CD4-positive, alpha-beta memory T cell (primary cell): ENCODE measurements at places on chromosomes 11 and 22.

DNA sequence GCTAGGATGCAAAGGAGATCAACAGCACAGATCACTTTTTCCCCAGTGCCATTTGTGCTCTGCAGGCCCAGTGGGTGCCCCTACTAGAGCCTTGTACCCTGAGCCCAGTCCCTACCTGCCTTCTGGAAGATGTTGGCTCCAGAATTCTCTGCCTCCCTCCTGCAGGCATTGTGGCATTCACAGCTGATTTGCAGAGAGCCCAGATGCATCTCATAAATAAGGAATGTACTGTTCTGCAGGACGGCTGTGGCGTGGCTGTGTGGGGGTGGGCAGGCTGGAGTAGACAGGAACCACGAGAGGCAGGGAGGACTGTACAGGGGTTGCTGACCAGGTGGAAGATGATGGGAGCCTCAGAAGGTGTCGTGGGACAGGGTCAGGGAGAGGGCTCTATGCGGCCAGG is 11.2 kb upstream of the MIAT start:
- no peak overlapping the region for H3K4me3 ChIP-seq
- no peaks in the 10 kb centered on the region for H3K36me3 ChIP-seq

- no peak overlapping the region for H3K27ac ChIP-seq
- H3K4me1 ChIP-seq = no peaks in the 10 kb centered on the region
- DNase-seq = no peak
- no peaks in the 10 kb centered on the region for H3K27me3 ChIP-seq
- no peak overlapping the region for H3K4me3 ChIP-seq
- H3K36me3 ChIP-seq = no peaks in the 10 kb centered on the region
These were observed 15.1 kb downstream of the OR10V1 start for GRCh38 chr11:59698506-59698905.

GRCh38 chr11:109454857-109455256 is 32.9 kb downstream of the C11orf87 start:
- H3K27me3 ChIP-seq = no peaks in the 10 kb centered on the region
- no peak for DNase-seq
- no peaks in the 10 kb centered on the region for H3K36me3 ChIP-seq
- H3K27ac ChIP-seq = no peak overlapping the region
- no peak overlapping the region for H3K4me3 ChIP-seq

GRCh38 chr11:135074397-135074998 is 662.5 kb upstream of the B3GAT1 start:
- no peak for DNase-seq
- no peaks in the 10 kb centered on the region for H3K36me3 ChIP-seq
- H3K4me1 ChIP-seq = no peaks in the 10 kb centered on the region
- no peak overlapping the region for H3K4me3 ChIP-seq

GRCh38 chr11:59666969-59667368 is 1.9 kb downstream of the PATL1 start:
- no peaks in the 10 kb centered on the region for H3K27me3 ChIP-seq
- peak overlapping the region; percentile 99 for H3K27ac ChIP-seq
- peaks cover 56% of the 10 kb centered on the region for H3K4me1 ChIP-seq
- DNase-seq = no peak

- H3K4me1 ChIP-seq = peaks cover 46% of the 10 kb centered on the region
- H3K27me3 ChIP-seq = no peaks in the 10 kb centered on the region
- no peak overlapping the region for H3K27ac ChIP-seq
These were observed 24.1 kb downstream of the GRAMD1B start for GRCh38 chr11:123454060-123454651.

GRCh38 chr11:111814557-111815320 is 48.5 kb upstream of the PPP2R1B start:
- no peaks in the 10 kb centered on the region for H3K36me3 ChIP-seq
- H3K27me3 ChIP-seq = no peaks in the 10 kb centered on the region
- H3K4me1 ChIP-seq = no peaks in the 10 kb centered on the region
- no peak overlapping the region for H3K4me3 ChIP-seq
- no peak overlapping the region for H3K27ac ChIP-seq

DNA sequence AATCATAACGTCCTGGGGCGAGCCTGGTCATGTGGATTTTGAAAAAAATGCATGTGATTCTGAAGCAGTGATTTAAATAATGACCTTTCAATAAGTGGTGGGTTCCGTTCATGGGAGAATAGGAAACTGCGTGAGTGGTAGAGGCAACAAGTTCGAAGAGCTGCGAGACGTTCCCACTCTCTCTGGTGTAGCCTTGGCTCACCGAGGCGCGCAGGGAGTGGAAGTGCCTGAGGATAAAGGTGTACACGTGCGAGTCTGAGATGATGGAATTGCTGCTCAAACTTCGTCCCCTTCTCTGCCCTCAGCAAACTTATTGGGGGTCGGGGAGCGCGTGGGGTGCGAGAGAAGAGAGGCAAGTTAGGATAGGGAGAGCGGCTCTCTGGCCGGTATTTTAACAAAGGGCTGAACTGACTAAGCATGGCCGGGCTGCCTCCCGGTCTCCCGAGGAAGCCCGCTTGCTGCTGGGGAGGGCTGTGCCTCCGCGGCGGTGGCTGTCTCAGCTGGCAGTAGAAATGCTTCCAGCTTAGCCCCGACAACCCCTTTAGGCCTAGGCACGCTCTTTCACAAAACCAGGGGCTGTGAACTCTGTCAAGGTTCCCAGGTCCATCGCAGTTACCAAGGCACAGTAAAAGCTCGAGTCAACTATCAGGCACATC is 875 bp upstream of the STT3A start:
- no peaks in the 10 kb centered on the region for H3K27me3 ChIP-seq
- H3K36me3 ChIP-seq = no peaks in the 10 kb centered on the region
- H3K4me1 ChIP-seq = peaks cover 38% of the 10 kb centered on the region
- peak overlapping the region; percentile 96 for H3K27ac ChIP-seq

DNA sequence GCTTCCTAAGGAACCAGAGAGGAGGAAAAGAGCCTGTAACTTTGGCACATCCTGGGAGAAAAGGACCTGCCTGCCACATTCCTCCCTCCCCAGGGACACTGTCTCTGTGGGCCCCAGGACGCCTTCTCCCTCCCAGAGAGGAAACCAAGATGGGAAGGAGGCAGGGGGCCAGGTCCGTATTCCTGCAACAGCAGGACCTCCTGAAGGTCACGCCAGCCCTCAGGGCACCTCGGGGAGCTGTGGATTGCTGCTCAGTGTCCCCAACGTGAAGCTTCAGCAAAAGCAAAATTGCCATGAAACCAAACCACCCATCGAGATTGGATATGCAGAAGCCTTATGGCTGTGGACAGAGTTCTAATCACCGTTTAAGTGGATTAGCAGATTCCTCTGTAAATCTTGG is 86.7 kb downstream of the ARHGAP8 start:
- no peaks in the 10 kb centered on the region for H3K36me3 ChIP-seq
- no peak for DNase-seq
- H3K4me3 ChIP-seq = no peak overlapping the region
- H3K4me1 ChIP-seq = no peaks in the 10 kb centered on the region
- no peak overlapping the region for H3K27ac ChIP-seq

- DNase-seq = no peak
- H3K4me3 ChIP-seq = no peak overlapping the region
- H3K4me1 ChIP-seq = no peaks in the 10 kb centered on the region
- H3K27me3 ChIP-seq = no peaks in the 10 kb centered on the region
- no peak overlapping the region for H3K27ac ChIP-seq
These were observed 328.3 kb downstream of the FAT3 start for GRCh38 chr11:92552942-92553341.

DNA sequence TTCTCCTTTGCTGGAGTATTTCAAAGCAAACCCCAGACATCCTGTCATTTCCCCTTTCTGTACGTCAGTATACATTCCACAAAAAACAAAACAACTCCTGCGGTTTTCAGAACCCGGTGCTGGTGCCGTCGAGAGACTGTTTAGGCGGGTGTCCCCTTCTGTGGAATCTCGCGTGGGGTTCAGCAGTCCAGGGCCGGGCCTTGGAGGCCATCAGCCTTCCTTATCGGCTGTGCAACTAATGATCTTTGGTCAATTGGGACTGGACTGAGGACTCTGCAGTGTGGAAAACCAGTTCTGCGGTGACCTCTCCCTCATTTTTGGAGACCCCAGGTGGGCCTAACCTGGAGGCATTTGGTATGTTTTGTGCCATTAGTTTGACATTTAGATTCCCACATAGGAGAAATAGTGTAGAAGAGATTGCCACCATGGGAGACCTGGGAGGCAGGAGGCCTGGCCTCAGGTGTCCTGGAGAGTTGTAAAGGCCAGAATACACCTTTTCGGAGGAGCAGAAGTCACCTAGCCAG is 84.4 kb downstream of the TBC1D22A start:
- peaks cover 8% of the 10 kb centered on the region for H3K36me3 ChIP-seq
- DNase-seq = no peak
- H3K4me3 ChIP-seq = no peak overlapping the region
- no peak overlapping the region for H3K27ac ChIP-seq
- no peaks in the 10 kb centered on the region for H3K4me1 ChIP-seq
- no peaks in the 10 kb centered on the region for H3K27me3 ChIP-seq

DNA sequence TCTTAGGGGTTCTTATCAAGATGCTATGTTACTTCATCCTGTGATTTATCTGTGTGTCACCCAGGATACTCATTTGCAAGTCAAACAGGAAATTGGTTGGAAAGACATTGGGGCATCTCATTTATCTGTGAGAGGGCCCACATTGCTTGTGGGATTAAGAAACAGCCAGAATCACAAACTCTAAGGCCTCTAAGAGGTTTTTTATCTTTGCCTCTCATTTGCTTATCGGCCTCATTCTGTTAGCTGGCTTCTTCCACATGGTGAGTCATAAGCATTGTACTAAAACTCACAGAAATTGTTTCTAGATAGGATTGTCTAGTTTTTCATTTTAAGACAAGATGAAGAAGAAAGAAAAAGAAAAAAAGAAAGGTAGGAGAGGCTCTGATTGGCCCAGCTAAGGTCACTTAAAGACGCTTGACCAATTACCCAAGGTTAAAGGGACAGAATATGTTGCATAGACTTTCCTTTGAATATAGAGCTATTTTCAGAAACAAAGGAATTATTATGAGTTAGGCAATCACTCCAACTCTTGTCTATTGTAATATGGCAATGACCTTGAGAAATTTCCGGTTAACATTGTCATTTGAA is 121.9 kb downstream of the ARHGAP42 start:
- DNase-seq = no peak
- no peaks in the 10 kb centered on the region for H3K27me3 ChIP-seq

DNA sequence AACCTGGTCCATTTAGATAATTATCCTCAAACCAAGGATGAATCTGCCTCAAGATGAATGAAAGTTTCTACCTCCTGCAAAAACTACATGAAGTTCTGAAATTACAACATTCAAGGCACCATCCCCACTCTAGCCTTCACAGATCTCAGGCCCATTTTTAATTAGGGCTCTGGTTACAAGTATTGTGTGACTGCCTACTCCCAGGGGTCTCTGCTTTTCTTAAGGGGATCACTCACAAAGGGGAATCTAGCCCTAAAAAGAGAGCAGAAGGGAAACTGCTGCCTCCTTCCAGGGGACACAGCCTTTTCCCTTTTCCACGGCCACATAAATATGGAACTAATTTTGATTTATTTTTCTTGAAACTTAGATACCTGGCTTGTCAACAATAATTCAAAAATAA is 17.4 kb upstream of the TMEM135 start:
- DNase-seq = no peak
- H3K4me3 ChIP-seq = no peak overlapping the region
- no peaks in the 10 kb centered on the region for H3K36me3 ChIP-seq
- no peaks in the 10 kb centered on the region for H3K27me3 ChIP-seq
- no peaks in the 10 kb centered on the region for H3K4me1 ChIP-seq
- no peak overlapping the region for H3K27ac ChIP-seq

GRCh38 chr22:31281733-31282132 is 10.6 kb downstream of the PIK3IP1 start:
- no peak overlapping the region for H3K4me3 ChIP-seq
- H3K27me3 ChIP-seq = no peaks in the 10 kb centered on the region
- H3K4me1 ChIP-seq = peaks cover 100% of the 10 kb centered on the region
- H3K27ac ChIP-seq = peak overlapping the region; percentile 19
- H3K36me3 ChIP-seq = peaks cover 62% of the 10 kb centered on the region

DNA sequence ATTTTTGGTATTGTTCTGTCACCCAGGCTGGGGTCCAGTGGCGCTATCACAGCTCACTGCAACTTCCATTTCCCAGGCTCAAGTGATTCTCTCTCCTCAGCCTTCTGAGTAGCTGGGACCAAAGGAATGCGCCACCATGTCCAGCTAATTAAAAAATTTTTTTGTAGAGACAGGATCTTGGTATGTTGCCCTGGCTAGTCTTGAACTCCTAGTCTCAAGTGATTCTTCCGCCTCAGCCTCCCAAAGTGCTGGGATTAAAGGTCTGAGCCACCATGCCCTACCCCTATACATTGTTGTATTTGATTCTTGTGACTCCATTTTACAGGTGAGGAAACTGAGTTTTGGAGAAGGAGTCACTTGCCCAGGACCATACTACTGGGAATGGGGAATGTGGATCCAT is 11.9 kb downstream of the KIAA1671 start:
- no peaks in the 10 kb centered on the region for H3K27me3 ChIP-seq
- no peak overlapping the region for H3K4me3 ChIP-seq
- DNase-seq = no peak
- no peak overlapping the region for H3K27ac ChIP-seq
- H3K36me3 ChIP-seq = no peaks in the 10 kb centered on the region

DNA sequence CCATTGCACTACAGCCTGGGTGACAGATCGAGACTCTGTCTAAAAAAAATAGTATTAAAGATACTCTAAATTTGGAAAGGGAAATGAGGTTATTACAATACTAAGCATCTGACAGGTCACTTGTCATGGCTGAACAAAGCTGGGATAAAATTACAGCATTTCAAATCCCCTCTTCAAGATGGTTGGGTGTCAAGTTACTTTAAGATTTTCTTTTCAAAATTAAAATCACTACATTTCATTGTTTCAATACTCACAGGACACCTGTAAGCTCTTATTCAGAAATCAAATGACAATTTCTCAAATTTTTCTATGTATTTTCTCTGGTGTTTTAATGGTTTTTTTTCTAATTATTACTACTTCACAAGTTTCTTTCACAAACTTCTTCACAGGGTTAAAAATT is 5.7 kb downstream of the TAF1D start:
- no peak for DNase-seq
- H3K4me3 ChIP-seq = no peak overlapping the region
- H3K27me3 ChIP-seq = no peaks in the 10 kb centered on the region
- peaks cover 81% of the 10 kb centered on the region for H3K4me1 ChIP-seq
- H3K36me3 ChIP-seq = peaks cover 71% of the 10 kb centered on the region
- H3K27ac ChIP-seq = no peak overlapping the region
